ENCODE measurements at places on chromosomes 7 and 10.

- DNase-seq: no peak
These were observed 1.3 kb upstream of the TRIM24 start for GRCh38 chr7:138458576-138459412.

- DNase-seq: no peak
These were observed 368.9 kb downstream of the SORCS1 start for GRCh38 chr10:106795619-106796018.

DNA sequence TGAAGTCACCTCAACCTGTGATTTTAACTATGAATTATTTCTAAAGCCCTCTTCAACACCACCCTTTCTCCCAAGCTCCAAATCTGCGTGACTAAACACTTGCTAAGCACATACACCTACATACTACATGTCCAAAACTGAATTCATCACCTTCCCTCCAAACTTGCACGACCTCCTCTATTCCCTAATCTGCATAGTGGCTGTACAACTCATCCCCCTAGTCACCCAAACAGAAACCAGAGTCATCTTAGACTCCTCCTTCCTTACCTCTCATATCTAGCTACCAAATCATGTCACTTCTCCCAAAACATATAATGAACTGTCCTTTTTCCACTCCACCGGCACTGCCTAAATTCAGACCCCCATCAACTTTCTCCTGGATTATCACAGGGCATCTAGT, 16.2 kb downstream of the ARHGAP21 start:
- DNase-seq: no peak

GRCh38 chr7:29035044-29035740, 77.1 kb upstream of the TRIL start:
- no peak for DNase-seq

DNA sequence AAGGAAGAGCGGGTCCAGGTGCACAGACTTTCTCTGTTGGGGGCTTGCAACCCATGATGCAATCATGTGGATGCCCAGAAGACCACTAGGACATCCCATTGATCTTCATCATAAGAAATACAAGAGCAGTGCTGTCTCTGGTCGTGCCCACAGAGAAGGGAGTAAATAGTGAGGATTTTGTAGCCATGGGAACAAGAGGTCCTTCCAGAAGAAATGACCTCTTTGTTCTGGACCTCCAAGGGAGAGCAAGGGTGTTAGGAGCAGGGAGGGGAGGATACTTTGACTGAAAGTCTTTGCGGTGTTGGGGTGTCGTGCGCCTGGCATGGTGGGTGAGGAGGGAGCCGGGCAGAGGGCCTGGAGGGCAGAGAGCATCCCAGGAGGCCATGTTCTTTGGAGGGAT, 55.0 kb upstream of the EN2 start:
- no peak for DNase-seq

- DNase-seq: no peak
These were observed 65.7 kb upstream of the TBX20 start for GRCh38 chr7:35319606-35320005.

DNA sequence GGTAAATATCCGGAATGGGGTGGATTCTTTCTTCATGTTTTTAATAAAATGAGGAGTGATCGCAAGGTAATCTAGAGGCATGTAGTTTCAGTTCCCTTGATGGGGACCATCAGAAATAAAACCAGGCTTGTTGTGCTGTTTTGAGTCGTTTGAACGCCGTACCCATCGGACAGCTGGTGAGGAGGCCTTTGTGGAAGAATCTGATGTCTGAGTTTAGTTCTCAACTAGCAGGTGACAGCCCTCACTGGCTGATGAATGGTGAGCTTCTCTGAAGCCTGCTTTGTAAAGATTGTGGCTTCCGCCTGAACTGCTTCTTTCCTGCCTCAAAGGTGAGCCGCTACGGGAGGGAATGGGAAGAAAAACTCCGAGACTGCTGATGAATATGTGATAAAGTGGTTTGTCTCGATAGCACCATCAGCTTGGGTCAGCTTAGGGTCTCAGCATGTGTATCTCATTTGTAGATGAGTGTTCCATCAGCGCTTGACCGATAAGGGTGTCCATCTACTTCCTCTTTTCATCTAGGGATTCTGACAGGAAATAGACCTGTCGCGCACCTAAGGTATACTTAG, 977 bp downstream of the TMEM248 start:
- no peak for DNase-seq

GRCh38 chr10:115432188-115432819, 339.1 kb downstream of the ATRNL1 start:
- no peak for DNase-seq

DNA sequence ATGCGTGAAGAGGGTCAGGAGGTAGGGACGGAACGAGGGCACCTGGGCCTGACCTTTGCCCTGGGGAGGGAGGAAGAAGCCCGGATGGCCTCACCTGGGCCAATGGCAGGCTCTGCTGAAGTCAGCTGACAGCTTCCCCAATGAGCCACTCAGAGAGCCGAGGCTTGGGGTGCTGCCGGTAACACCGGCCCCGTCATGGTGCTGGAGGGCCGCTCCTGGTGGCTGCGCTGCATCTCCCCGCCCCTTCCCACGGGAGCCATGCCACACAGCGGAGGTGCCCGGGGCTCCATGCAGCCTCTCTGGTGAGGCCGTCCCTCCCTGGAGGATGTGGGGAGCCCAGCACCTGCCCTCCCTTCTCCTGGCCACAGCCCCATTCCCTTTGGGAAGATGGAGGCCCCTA, 17.6 kb upstream of the MICALL2 start:
- no peak for DNase-seq

DNA sequence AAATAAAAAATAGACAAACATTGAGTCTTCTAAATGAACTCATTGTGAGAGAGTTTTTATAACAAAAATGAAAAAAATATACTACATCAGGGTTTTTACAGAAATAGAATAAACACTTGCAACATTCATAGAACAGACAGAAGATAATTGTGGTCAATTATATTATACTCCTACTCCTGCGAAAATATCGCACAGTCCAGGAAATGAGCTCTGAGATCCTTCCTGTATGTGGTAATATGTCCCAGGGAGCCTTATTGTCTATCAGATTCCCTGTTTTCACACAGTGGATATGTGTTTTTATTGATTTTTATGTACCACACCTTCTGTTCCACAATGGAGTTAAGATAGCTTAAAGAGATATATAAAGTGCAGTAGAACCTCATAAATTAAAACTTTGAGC, 27.5 kb upstream of the RELN start:
- no peak for DNase-seq

- DNase-seq: no peak
These were observed 2.5 kb downstream of the TAS2R5 start for GRCh38 chr7:141792526-141792925.

DNA sequence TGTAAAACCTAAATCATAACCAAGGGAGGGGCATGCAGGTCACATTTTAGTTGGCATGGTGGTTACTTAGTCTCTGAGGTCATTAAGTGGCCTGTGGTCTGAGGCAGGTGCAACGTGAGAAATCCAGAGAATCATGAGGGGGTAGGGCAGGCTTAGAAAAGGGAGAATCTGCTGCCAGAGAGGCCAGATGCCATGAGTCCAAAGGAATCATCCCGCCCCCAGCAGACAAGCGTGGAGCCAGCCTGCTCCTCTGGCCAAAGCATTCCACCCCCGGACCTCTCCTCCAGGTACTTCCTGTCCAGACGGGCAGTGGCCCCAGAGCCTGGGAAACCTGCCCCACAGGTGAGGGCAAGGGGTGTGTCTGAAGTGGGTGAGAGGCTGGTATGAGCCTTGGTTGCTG, 196.4 kb upstream of the ZNF32 start:
- DNase-seq: no peak

- DNase-seq: no peak
These were observed 70.2 kb downstream of the ARMC3 start for GRCh38 chr10:22998091-22998490.

- no peak for DNase-seq
These were observed 316.6 kb upstream of the ZNF32 start for GRCh38 chr10:43965033-43965917.

DNA sequence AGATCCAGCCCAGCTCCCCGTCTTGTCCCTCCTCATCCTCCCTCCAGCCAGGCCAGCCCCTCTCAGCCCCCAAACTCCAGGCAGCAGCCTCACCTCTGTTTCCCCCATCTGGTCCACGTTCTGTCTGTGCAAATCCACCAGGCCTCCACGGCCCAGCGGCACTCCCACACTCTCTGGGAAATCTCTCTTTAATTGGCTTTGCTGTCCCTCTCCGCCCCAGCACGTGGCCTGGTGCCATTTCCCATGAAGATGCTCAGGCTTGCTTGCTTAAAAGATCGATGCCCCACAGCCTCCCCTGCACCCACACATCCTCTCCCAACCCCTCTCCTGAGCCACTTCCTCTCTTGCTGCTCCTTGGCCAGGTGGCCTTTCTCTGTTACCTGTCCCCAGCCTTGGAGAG, 39.3 kb downstream of the PRF1 start:
- no peak for DNase-seq

- DNase-seq: no peak
These were observed 260.4 kb downstream of the RELN start for GRCh38 chr7:103729026-103729425.

- DNase-seq: no peak
These were observed 198.8 kb downstream of the TNS3 start for GRCh38 chr7:47383072-47383471.

- DNase-seq: no peak
These were observed 159.9 kb downstream of the CALCR start for GRCh38 chr7:93414574-93414973.

- peak; percentile 16 for DNase-seq
These were observed 61.4 kb upstream of the GPR158 start for GRCh38 chr10:25113191-25114035.

DNA sequence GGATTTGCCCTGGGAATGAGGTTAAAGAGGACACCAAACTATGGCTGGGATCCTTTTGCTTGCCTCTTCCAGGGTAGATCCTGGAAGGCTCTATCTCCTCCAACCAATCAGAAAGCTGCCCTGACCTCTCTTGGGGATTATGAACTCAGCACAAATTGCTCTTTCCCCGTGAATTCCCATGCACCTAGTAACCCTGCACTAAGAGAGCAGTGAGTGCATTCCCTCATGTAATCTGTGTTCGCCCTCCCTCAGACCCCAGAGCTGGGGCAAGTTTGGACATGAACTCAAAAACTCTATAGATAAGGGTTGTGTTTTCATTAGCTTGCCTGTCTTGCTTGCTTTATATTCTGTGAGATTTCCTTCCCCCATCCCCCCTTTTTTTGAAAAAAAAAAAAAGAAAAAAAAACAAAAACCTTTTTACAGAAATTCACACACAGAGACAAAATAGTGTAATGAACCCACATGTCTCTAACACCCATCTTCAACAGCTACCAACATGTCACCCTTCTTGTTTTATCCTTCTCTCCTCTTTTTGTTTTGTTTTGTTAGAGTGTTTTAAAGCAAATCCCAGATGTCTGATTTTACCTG, 225.5 kb upstream of the TCF7L2 start:
- no peak for DNase-seq

GRCh38 chr10:86330778-86331763, 35.5 kb downstream of the GRID1 start:
- DNase-seq: peak; percentile 6

DNA sequence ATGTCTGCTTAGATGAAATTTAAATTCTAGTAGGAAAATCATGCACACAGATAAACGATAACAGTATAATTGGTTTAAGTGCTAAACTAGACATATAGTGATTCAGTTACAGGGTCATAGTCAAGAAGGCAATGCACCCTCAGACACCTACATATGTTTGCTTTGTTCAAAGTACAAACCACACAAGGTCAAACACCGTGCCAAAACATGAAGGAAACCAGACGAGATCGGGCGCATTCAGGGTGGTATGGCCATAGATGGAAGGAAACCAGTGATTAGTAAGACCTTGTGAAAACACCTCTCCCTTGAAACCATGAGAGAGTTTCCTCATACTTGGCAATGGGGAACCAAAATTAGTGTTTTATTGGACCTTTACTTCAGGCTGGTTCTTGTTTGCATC, 906.9 kb downstream of the PCDH15 start:
- no peak for DNase-seq

- DNase-seq: no peak
These were observed 132.5 kb upstream of the WNT16 start for GRCh38 chr7:121196286-121196685.

GRCh38 chr7:136030330-136030729, 53.2 kb upstream of the MTPN start:
- no peak for DNase-seq

GRCh38 chr7:4108951-4109350, 573.1 kb upstream of the FOXK1 start:
- DNase-seq: no peak

DNA sequence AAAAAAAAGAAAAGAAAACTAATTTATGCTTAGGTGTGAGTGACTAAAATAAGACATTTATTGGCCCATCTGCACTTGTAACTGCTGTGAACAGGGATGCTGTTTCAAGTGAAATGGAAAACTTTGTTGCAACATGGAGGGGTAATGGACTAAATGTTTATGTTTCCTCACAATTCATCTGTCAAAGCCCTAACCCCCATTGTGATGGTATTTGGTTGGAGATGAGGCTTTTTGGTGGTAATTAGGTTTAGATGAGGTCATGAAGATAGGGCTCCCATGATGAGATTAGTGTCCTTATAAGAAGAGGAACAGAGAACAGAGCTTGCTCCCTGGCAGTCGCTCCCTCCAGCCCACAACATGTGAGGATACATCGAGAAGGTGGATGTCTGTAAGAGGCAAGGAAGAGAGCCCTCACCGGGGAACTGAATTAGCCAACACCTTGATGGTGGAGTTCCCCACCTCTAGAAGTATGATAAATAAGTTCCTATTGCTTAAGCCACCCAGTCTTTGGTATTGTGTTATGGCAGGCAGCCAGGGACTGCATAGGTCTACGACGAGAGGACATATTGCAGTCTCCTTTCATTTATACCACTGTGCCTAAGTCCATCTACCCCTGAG, 28.6 kb upstream of the VCL start:
- DNase-seq: no peak

GRCh38 chr10:26336979-26337378, 101.2 kb upstream of the APBB1IP start:
- DNase-seq: no peak

DNA sequence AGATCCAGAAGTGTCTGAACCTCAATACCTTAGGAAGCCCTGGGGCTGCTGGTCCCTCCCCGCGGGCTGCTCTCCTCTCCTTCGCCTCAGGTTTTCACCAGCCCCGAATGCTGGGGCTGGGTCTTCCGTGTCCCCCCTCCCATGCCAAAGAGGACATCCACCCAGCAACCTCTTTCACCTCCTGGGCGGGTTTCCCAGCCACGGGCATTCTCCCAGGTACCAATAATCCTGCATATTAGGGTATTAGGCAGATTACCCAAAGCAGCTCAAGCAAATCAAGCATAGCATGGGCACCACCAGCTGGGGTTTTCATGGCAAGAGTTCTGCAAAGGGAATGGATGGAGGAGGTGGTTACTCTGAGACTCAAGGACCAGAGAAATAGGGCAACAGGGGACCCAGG, 224.4 kb downstream of the KCNMA1 start:
- no peak for DNase-seq

DNA sequence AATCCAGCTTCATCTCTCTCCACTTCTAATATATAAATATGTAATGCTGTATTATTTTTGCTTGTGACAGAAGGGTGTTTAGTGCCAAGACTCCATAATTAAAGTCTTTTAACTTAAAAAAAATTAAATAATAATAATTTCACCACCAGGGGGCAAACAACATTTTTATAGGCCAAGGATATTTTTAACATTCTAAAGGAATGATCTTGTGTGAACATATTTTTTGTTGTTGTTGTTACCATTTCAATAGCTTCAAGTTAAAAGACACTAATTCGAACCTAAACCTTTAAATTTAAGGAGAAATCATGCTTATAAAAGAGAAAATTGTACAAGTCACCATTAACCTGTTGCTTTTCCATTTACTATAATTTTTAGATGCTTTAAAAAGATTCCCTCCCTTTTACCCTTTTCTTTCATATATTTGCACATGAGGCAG, 7.5 kb upstream of the DNAJC1 start:
- no peak for DNase-seq
